ENCODE measurements at places on chromosomes 1 and 21.

GRCh38 chr1:98101364-98101763, 180.5 kb upstream of the DPYD start:
- no peak for DNase-seq

GRCh38 chr1:41391834-41392527, 30.7 kb downstream of the FOXO6 start:
- DNase-seq, result no peak

DNA sequence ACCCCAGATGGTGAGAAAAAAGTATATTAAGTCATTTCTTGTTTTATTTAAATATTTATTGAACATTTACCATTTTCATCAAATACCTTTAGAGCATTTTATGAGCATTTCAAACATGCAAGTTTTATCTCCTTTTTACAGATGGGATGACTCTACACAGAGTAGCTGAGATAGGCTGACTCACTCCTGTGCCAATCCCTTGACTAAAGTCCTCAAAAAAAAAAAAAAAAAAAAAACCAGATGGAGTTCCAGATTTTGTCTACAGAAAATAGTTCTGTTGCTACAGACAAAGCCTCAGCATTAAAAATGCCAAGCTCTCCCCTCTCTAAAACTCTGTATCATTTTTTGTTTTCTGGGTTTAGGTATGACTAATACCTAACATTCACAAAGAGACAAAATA, 303.0 kb upstream of the PLD5 start:
- no peak for DNase-seq

- DNase-seq, result no peak
These were observed 678.0 kb upstream of the ZP4 start for GRCh38 chr1:238568735-238569134.

- DNase-seq, result no peak
These were observed 25.0 kb downstream of the FUBP1 start for GRCh38 chr1:77953907-77954306.

DNA sequence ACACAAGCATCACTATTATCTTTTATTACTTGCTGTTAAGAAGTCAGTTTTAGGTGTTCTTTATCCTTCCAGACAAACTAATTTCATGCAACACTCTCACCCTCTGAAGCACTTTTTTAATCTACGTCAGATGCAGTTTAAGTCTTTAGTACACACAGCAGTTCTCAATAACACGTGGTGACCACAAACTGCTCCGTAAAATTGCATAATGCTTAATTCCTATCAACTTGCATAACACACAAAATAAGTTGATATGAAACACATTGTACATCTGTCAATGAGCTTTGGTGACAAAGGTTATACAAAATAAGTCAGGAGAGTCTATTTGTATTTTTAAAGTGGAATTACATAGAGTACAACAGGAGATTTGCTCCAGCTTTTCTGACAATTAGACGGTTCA, 140.9 kb upstream of the ETS2 start:
- no peak for DNase-seq

- DNase-seq, result no peak
These were observed 416.4 kb downstream of the PTBP2 start for GRCh38 chr1:97137862-97138514.

GRCh38 chr1:115717541-115717940, 51.0 kb downstream of the CASQ2 start:
- no peak for DNase-seq

DNA sequence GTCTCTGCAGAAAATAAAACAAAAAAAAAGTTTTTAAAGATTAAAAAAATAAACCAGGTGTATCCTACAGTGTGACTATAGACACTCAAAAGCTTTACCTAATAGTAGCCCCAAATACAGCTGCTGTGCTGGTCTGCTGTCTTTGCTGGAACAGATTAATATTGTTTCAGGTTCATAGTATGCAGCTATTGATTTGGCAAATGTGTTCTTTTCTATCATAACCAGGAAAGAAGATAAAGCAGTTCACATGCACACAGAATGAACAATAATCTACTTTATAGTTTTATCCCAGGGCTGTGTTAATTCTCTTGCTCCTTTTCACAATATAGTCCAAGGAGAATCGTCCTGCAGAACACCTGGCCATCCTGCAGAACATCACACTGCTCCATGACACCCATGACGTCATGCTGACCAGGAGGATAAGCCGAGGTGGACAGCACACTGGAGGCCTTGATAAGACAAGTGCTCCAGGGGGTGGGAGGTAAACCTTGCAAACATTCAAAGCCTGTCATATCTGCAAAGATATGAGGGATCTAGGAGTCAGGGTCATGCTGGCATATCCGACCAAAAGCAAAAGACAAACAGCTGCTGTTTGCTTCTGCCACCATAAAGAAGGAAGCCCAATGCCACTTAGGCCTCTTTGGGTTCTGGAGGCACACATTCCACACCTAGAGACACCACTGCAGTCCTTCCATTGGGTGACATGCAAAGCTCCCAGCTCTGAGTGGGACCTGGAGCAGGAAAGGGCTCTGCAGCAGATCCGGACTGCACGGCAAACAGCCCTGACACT, 86.1 kb upstream of the SLC2A1 start:
- no peak for DNase-seq

- DNase-seq, result no peak
These were observed 243.8 kb downstream of the MATN1 start for GRCh38 chr1:30479575-30479974.

- DNase-seq, result no peak
These were observed 129.9 kb downstream of the ZNF281 start for GRCh38 chr1:200279810-200280411.

DNA sequence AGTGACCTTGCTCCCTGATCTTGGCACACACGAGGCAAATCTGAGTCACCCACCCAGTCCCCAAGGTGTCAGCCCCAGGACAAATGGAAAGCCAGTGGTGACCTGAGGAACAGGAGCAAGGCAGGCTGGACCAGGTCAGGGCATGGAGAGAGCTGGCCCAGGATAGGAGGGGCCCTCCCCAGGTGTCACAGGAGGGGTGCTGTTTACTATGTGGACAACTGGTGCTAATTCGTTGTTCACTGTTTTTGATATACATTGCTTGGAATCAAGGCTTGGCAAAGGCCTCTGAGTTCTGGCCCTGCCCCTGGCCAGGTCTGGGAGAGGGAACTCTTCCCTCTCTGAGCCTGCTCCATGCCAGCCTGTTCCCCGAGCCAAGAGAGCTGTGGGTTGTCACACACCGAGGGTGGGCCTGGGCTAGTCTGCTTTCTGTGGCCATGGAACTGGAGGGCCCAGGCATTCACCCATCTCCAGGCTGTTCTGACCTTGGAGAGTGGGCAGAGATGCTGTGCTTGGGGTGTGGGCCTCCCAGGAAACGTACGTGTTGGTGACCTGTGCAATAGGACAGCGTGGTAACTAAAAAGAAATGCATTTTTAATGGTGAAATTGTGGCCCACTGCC, 41.8 kb downstream of the CRYAA start:
- DNase-seq, result no peak

DNA sequence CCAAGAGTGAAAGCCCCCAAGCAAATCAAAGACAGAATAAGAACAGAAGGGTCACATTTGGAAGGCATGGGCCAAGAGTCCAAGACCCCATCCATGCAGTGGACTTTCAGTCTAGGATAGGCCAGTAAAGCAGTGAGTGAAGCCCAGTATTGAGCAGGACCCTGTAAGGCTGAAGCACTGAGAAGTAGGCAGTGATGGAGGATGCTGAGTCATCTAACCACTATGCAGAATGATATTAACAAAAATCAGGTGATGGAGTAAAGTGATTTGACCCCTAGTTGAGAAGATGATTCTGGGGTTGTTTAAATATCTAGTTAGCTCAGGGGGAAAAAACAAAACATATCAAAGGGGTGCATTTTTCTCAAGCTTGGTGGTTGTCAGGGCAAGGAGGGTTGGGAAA, 308.7 kb upstream of the PLXNA2 start:
- no peak for DNase-seq

DNA sequence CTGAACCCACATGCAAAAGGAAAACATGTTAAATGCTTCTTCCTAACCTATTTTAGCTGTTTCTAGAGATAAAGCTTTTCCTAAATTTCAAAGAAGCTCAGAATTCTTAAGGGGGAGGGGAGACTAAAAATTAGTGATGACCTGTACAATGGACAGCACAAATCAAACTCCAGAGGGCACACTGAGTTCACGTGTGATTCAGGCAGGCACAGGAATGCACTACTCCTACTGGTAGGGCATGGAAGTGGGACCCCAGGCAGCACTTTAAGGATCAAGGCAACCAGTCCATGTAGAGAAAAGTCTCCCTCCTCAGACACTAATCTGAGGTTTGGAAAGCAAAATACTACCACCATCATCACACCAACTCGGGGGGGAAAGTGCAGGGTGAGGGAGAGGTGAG, 31.3 kb upstream of the CLCA4 start:
- DNase-seq, result no peak

- no peak for DNase-seq
These were observed 103.5 kb upstream of the ZBTB40 start for GRCh38 chr1:22347854-22348760.

DNA sequence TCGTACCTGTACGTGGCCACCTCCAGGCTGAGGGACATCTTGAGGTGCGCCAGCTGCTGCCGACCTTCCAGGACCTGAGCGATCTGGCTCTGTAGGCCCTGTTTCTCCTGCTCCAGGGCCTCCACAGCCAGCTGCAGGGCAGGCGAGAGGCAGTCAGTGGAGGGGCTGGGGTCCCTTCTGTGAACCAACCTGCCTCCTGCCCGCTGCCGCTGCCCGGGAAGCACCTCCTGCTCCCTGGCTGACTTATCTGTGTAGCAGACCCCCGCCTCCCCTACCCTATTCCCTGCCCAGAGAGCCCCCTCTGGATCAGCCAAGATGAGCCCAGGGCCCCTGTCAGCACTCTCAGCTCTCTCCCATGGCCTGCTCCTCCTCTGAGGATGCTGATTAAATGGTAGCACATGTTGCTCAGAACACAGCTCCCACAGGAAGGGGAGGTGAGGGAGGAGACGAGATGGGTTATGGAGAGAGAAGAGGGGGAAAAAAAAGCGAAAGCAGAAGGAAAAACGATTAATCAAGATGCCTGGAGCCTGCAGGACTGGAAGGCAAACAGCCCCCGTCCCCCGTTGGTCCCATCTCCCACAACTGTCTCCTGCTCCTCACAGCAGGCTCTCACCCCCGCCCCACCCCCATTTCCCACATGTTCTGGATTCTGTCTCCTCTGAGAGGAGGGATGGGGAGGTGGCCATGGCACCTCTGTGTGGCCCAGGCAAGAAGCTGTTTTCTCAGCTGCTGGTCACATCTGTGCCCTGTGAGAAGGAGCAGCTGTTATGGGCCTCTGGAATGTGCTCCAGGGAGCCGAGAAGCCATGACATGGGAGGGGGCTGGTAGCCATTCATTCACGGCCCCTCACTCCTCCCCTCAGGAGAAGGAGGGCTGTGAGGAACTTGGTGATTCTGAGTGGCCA, 1.7 kb downstream of the NES start:
- DNase-seq, result no peak

- DNase-seq, result no peak
These were observed 77.9 kb downstream of the CDC7 start for GRCh38 chr1:91578320-91579109.

DNA sequence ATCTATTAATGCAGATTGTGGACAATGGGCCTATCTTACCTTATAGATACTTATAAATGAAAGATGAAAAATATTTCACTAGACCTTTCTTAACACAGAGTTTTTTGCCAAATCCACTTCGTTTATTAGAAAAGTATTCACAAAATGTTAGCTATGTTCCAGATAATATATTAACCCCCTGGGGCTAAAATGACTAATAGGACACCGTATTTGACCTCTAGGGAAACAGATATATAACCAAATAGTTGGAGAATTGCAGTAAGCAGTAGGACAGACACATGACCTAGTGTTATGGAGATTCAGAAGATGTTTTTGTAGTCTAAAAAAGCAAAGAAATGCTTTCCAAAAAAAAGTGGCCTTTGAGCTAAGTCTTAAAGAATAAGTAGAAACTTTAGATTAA, 106.9 kb downstream of the SEC16B start:
- no peak for DNase-seq

DNA sequence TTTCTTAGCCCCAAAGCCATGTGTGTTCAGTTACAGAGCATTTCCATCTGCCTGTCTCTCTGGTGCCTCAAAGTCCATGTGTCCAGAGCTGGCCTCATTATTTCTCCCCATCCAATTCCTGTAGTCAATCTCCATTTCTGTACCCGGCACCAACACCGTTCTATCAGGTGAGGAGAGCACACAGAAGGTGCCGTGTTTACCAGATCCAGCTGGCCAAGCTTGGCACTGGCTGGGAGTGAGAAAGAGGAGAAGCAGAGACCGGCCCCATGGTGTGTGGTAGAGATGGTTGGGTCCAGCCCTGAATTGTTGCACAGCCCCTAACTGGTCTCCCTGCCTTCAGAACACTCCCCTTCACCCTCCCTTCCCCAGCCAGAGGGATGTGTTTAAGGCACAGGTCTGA, 7.5 kb upstream of the SSBP3 start:
- DNase-seq, result no peak

DNA sequence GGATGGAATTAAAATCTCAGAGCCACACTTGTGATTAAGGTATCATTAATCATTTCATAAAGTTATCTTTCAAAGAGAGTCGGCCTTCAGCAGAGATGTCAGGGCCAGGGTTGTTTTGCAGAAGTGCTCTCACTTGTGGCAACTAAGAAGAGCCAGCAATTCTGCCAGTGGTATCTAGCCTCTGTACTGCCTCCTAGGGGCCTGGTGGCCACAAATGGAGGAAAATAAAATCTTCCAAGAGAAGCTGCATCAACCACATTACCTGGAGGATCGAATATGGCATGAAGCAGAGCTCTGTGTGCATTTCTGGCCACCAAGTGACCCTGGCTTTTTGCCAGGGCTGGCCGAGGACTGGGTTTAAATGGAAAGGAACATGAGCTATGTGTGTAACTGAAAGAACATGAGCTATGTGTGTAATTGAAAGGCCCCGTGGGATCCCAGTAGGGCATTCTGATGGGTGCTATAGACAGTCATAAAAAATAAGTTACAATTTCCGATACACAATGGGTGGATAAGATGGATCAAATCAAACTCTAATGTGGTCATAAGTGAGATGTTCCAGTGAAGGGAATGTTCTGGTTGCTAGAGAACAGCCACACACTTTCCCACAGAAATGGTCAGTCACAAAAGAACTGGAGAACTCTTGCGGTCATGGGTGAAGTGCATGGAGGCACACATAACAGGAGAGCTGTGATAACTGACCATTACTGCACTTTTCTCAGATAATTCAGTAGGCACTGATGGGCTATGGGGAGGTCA, 335.8 kb downstream of the CAMTA1 start:
- no peak for DNase-seq

- no peak for DNase-seq
These were observed 212.6 kb downstream of the BARHL2 start for GRCh38 chr1:90504509-90504908.

GRCh38 chr1:68448365-68448764, 1.4 kb downstream of the RPE65 start:
- no peak for DNase-seq

DNA sequence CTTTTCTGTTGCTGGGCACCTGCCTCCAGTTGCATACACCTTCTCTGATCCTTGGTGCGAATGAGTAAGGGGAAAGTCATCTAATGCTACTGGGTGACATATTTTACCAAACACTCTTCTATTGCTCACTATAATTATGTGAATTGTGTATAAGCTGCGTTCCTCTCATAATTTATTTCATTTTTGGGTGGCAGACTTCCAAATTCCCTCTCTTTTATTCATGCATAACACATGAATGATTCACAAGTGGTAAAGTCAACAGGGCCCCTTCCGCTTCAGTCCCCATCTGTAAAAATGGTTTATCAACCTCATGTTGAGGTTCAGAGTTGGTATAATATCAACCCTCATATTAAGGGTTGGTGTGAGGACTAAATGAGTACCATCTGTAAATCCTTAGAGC, 3.2 kb upstream of the QSOX1 start:
- DNase-seq, result no peak

All from esophagus squamous epithelium (tissue), 5 donors.